ENCODE measurements at places on chromosomes 2 and 18. TPM values are rescaled to one million over a fixed set of nuclear protein-coding genes. Genes with fewer than 3 reads are reported as not detected.

DNA sequence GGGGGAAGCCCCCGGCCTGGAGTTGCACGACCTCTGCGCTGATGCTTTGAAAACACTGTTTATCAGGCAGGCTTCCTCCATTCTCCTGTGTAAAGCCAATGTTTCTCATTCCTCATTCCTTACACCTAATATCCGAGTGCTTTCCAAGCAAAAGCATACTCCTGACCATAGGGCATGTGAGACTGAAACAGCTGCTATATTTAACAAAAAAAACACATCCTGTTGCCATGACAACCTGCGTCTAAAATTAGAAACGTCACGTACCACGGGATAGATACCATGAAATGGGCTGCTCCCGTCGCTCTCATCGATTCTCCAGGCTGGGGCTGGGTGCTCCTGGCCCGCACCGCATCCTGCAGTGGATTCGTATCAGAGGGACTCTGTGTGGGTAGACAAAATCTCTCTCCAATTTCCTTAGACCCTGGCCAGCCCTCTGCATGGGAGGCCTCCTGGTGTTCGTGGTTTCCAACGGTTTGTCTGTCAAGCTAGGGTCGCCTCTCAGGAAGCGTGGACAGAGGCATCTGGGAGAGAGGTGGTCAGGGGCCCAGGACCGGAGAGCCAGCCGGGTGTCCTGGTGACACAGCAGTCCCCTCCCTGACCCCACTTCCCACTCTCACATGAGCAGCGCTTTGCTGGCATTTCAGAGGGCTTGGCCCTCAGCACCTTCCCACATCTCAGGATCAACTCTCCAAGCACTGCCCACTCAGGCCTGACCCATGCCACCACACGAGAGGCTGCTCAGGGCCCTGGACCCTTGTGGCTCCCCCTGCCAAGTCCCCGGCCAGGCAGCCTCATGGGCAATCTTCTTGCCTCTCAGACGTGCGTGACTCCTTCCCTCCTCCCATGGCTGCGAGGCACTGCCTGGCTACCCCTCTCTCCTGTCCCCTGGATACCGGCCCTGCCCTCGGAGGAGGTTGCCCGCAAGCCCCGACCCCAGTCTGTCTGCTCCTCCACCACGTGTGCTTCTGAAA lies 268.1 kb downstream of the NDUFA10 start:
- no peak for DNase-seq

The IL36RN gene
- total RNA-seq, result not detected

DNA sequence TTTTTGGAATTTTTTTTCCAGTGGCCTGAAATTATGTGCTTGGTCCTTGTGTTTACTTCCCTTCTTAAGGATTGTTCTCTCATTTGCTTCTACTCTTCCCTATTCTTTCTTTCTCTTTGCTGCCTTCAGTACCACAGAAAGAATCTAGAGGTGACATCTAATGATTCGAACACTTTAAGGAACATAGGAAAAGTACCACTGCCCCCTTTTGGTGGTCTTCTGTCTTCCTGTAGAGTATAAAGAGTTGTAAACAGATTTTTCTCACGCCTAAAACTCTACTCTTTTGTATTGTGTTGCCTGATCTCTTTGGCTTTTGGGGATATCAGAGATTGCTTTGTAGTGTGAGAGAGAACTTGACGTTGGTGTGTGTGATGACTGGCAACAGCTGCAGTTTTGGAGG lies 7.0 kb upstream of the SCTR start:
- DNase-seq, result no peak

The CTIF gene
- 29.0 TPM for total RNA-seq

GRCh38 chr2:37376421-37377186 lies 32.2 kb downstream of the QPCT start:
- peak; percentile 95 for DNase-seq

The WDR12 gene
- 28.1 TPM for total RNA-seq

DNA sequence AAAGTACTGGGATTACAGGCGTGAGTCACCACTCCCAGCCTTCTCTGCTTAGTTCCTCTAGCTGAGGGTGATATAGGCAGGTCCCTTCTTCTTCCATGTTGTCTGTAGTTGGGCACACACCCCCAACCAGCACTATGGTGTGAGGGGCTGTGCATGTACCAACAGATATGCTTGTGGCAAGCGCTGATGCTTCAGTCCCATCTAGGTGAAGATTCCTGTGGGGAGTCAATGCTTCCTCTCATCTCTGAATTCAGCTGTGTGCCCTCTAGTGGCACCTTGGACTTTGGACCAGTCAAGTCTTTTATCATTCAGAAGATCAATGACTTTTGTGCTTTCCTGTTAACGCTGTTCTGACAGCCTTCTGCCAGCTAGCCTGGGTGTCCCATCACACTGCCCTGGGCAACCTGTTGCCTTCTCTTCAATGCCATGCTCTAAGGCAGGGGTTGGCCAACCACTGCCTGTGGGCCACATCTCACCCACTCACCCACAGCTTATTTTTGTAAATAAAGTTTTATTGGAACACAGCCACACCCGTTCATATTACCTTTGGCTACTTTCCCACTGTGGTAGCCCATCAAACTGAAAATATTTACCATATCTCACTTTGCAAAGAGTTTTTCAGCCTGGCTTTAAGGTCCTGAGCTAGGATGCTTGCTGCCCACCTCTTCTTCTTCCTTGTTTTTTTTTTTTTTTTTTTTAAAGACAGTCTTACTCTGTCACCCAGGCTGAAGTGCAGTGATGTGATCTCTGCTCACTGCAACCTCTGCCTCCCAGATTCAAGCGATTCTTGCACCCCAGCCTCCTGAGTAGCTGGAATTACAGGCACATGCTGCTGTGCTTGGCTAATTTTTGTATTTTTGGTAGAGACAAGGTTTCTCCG lies 51.0 kb downstream of the NPAS2 start:
- DNase-seq, result no peak

DNA sequence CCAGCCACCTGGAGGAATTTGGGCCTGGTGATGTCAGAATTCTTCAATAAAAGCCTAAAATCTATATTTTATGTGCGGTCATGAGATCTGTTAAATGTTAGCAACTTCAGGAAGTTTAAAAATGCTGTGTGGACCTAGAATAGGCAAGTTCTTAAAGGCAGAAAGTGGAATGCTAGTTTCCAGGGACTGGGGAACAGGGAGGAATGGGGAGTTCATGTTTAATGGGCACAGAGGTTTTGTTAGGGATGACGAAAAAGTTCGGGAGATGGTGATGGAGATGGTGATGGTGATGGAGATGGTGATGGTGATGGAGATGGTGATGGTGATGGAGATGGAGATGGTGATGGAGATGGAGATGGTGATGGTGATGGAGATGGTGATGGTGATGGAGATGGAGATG lies 9.2 kb downstream of the TYMS start:
- DNase-seq, result no peak

- peak; percentile 70 for DNase-seq
Observed at GRCh38 chr2:197821550-197822289, 17.3 kb downstream of the PLCL1 start.

- DNase-seq, result no peak
Observed at GRCh38 chr2:179602452-179602851, 259.0 kb downstream of the ZNF385B start.

The MLPH gene
- 5.2 TPM for total RNA-seq

DNA sequence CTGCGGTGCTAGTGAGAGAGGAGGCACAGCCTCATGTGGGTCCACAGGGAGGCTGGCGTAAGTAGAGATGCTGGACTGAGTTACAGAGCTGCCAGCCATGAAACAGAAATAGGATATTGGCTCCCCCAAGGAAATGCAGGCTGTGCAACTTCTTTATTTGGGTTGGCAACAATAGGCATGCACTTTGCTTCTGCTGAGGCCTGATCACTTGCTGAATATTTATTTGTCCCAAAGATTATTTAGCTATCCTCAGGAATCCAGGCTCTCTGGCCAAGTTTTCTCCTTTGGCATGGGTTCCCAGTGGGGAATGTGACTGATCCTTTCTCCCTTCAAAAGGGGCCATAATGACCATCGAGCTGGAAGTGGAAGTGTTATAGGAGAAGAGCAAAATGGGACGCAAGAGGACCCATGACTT lies 60.0 kb downstream of the MAPK4 start:
- no peak for DNase-seq

The LRRTM4 gene
- 1.5 TPM for total RNA-seq

DNA sequence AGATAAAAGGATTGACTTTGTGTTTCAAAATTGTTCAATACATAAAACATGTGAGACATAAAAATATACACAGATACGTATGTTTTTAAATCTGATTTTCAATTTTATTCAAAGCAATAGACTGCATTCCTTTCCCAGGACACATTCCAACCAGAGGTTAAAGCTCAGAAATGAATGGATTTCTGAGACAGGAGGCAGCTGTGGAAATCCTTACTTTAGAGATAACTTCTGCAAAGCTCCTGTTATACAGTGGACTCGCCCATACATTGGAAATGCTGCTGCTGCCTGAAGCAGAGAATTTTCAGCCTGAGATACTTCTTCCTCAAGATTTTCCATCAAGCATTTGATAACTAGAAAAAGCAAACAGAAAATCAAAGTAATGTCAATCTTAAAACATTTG lies 43.8 kb downstream of the THADA start:
- no peak for DNase-seq

DNA sequence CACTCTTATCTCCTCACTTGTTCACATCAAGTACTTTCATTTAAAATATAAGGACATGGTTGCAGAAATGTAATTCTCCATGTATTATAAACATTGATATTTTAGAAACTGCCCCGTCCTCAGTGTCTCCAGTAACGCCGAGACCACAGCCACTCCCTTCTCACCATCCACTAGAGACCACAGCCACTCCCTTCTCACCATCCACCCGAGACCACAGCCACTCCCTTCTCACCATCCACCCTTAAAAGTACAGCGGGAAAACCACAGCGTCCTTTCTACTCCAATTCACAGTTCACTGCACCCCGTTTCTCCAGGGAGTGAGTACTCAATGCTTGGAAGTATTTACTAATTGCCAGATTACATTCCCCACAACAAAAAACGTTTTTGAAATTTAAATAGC lies 1452.2 kb upstream of the ACVR2A start:
- no peak for DNase-seq

GRCh38 chr2:134943540-134943939 lies 24.9 kb downstream of the CCNT2 start:
- no peak for DNase-seq

DNA sequence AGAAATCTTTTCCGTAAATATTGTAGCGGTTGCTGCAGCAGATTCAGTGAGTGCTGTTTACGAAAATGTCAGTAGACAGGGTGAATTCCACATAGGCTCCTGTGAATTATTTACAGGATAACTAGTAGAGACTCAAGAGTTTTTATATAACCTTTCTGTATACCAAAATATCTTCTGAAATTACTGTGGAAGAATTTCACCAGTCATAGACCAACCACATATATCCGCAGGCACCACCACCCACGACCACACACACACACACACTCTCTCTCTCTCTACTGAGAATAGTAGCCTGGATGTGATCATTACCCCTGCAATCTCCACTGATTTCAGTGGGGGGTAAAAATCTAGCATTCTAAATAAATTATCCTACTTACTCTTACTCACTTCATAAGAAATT lies 341.8 kb downstream of the RBM43 start:
- DNase-seq, result no peak

DNA sequence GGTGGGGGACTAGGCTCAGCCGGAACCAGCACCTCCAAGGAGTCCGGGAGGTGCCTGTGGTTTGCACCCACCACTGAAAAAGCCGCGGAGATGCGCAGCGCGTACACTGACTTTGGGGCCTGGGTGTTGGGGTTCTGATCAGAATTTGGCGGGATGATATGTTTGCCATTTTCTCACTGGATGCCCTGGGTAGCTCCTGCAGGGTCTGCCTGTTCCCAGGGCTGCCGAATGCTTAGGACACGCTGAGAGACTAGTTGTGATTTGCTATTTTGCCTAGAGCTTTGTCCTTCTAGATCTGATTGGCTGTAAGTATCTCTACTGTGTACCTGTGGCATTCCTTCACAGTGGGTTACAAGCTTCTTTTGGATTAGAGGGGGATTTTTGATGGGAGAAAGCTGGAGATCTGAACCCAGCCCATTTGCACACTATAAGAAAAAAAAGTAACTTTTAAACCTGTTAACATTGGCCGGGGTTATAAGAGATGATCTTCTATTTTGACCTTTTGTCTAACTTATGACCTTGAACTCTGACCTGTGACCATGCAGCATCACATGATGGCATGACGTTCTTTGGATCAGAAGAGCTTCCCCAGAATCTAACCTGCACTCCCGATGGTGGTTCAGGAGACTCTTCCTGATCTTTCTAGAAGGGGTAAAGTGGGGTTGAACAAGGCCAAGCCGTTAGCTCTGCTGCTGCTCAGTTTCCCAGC lies 1.6 kb downstream of the KCNE4 start:
- peak; percentile 62 for DNase-seq

DNA sequence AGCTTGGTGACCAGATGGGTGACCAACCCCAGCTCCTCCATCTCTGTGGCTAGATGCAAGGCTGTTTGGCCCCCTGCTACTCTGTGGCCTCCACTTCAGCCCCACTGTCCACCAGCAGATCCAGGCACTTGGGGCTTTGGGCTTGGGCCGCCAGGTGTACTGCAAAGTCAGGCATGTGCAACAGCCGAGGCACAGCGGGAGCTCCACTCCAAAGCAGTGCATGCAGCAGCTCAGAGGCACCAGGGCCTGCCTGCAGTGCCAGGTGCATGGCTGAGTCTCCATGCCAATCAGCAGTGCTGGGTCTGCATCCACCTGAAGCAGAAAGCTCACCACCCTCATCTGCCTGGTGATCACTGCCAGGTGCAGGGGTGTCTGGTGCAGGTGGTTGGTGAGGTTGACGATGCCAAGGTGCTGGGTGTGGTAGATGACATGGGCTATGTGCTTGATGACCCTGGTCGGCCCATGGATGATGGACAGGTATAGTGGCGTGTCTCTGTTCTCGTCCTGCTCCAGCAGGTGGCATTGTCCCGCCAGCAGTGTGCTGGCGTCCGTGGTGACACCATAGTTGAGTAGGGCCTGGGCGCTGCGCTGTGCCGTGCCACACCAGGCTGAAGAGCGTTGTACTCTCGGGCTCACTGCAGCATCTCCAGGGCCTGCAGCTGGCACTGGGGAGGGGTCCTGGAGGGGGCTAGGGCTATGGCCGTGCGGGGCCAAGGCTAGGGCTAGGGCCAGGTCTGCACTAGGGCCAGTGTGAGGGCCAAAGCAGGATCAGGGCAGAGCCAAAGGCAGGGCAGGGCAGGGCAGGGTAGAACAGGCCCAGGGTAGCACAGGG lies 1.0 kb upstream of the ANKRD62 start:
- DNase-seq, result no peak

The ABCG5 gene
- total RNA-seq, result not detected

GRCh38 chr18:323253-323622 lies 55.4 kb upstream of the THOC1 start:
- DNase-seq, result peak; percentile 63

The PARD6G gene
- 0.54 TPM for total RNA-seq

The ST3GAL5 gene
- 19.4 TPM for total RNA-seq

The CHRNA1 gene
- total RNA-seq, result not detected

GRCh38 chr2:20235655-20236305 lies 10.8 kb upstream of the SDC1 start:
- no peak for DNase-seq

The COMMD1 gene
- 126 TPM for total RNA-seq

GRCh38 chr2:236510034-236510433 lies 59.6 kb upstream of the ACKR3 start:
- DNase-seq, result no peak
